ENCODE measurements at places on chromosomes 16 and 17.
A peak's percentile ranks its signal among the peaks of the same experiment; 100 is the strongest.

GRCh38 chr16:56860226-56861020 lies 4.6 kb upstream of the SLC12A3 start:
- DNase-seq = peak; percentile 57

DNA sequence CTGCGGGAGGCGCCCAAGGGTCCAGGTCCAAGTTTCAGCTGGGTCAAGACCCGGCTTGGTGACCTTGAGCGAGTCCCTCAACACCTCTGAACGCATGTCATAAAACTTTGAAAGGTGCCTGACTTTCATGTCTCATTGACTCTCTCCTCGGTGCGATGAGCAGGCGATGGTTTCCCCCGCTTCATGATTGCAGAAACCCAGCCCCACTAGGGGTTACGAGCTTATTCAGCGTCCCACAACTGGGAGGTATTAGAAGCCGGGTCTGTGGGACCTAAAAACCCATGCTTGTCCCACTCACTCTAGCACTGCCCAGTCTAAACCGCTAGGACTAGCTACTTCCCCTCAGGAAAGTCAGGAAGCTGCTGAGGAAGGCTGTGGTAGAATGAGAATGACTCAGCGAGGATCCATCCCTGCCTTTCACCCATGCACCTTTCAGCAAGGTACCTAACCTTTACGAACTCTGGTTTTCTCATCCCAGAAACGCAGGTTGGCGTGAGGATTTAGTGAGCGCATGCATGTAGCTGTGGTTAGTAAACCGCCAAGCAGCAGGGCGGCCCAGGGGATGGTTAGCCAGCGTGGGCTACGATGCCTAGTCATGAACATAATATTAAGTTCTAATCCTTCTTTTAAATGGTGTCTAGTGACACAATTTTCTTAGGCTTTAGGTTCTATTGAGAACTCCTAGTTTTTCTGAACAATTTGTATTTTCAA lies 26.2 kb upstream of the RFFL start:
- DNase-seq = peak; percentile 63

DNA sequence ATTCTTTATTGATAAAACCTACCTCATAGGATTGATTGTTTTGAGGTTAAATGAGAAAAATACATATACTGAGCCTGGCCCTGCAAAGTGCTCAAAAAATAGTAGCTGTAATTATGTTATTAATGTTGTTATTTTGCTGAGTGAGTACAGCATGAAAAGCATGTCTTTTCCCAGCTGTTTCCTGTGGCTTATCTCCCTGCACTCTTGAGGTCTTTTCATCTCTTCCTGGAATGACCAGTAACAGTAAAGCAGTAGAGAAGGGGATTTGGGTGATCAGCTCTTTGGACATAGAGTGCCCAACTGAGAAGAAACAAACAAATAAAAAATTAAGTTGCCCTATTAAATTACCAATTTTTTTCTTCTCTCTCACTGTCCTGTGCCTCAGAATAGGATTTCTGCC lies 53.7 kb downstream of the NFAT5 start:
- DNase-seq = no peak

DNA sequence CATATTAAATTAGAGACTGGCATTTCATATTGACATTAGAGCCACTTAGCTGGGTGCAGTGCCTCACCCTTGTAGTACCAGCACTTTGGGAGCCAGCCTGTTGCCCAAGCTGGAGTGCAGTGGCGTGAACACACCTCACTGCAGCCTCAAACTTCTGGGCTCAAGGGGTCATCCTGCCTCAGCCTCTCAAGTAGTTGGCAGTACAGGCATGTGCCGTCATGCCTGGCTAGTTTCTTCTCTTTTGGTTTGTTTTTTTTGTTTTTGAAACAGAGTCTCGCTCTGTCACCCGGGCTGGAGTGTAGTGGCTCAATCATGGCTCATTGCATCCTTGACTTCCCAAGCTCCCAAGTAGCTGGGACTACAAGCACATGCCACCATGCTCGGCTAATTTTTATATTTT lies 8.7 kb downstream of the PPM1E start:
- DNase-seq = no peak

- DNase-seq = no peak
Observed at GRCh38 chr17:34169496-34169895, 85.6 kb upstream of the CCL2 start.

DNA sequence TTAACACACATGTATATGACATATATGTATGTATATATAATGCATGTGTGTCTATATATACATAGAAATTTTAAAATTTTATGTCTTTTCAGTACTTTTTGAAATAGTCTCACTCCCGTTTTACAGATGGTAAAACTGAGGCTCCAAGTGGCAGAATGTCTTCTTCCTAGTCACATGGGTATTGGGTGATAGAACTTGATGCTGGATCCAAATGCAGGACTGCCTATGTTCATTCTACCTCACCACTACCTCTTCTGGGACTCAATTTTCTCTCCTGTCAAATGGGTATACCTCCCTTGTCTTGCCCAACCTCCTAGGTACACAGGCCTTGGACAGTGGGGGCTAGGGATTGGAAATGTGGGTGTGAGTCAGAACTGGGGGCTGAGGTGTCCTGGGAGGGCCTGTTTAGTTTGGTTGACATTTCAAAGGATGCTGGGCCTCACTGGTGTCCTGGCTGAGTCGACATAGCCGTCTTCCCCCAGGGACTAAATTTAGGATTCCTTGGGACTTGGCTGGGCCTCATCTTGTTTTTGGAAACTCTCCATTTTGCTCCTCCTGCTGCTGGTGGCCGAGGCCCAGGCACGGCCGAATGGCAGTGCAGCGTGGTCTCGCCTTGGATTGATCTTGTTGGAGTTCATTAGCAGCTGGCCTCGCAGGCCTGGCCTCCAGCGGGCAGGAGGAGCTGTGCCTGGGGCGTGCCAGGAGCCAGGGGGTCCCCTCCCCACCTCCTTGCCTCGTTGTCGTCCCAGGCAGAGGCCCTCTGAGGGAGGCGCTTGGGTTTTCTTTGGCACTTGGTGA lies 25.9 kb downstream of the NKD1 start:
- no peak for DNase-seq

GRCh38 chr16:85284141-85284817 lies 172.0 kb upstream of the CIBAR2 start:
- no peak for DNase-seq

DNA sequence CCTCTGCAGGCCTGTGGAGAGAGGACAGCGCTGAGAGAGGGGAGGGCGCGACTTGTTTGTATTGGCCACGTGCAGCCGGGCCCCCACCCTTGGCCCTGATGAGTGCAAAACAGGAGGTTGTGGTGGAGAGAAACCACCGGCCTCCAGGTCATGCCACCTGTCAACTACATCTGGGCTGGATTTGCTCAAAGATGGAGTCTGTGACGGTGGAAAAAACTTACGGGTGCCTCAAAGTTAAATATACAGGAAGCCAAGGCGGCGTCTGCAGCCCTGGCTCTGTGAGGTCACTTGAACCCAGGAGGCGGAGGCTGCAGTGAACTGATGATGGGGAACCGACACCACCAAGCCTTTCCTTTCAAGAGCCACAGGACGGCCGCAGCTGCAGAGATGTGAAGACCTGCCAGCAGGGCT lies 15.7 kb downstream of the C16orf74 start:
- peak; percentile 48 for DNase-seq

DNA sequence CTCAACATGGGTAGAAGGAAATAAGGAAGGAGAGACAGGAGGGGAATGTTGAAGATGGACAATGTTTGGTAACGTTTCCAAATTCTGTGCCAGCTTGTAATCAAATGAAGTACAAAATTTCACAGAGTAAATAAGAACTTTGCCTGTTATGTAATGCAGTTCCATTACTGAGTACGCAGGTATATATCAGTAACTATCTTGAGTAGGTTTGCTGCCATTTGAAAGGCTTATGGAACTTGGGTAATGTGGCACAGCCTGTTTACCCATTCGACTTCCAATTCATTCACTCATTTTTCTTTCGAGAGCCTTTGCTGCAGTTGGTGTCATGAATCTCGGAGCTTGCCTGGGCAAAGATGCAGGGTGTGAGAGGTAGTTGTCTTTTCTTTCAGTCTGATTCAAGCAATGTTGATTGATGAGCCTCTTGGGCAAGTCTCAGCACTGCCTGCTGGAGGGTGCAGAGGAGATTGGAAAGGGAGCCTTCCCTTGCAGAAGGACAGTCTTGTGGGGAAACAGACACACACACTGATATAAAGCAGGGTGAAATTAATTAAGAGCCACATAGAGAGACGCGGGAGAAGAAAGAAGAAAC lies 53.4 kb downstream of the ZNF18 start:
- DNase-seq = no peak

- no peak for DNase-seq
Observed at GRCh38 chr16:52861614-52862022, 191.1 kb downstream of the CHD9NB start.

- no peak for DNase-seq
Observed at GRCh38 chr17:75430159-75430974, 24.9 kb upstream of the GRB2 start.

DNA sequence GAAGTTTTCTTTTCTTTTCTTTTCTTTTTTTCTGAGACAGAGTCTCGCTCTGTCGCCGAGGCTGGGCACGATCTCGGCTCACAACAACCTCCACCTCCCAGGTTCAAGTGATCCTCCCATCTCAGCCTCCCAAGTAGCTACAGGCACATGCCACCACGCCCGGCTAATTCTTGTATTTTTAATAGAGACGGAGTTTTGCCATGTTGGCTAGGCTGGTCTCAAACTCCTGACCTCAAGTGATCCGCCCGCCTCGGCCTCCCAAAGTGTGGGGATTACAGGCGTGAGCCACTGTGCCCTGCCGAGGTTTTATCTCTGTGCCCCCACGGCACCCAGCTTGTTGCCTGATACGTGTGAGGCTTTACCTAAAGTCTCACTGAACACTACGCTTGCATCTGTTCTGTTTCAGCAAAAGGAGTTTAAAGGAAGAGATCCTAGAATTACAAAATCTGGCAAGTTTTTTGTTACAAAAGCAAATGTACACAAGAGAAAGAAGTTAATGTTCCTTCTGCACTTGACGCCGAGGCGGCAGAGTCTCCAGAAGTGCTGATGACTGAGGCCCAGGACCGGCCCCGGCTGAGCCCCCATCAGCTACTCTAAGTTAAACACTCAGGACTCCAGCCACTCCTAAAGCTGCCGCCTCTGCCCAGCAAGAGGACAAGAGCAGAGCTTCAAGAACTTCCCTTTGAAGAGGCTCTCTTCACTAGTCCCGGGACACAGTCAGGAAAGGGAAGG lies 9.2 kb downstream of the ABCA3 start:
- no peak for DNase-seq

All from stimulated activated CD8-positive, alpha-beta memory T cell treated with anti-CD3 and anti-CD28 coated beads, Interleukin-4, amount 100 ng/mL, for 48 hours (primary cell).